Neuronal stem cell (in vitro differentiated cells): ENCODE measurements at places on chromosomes 16 and 17.

DNA sequence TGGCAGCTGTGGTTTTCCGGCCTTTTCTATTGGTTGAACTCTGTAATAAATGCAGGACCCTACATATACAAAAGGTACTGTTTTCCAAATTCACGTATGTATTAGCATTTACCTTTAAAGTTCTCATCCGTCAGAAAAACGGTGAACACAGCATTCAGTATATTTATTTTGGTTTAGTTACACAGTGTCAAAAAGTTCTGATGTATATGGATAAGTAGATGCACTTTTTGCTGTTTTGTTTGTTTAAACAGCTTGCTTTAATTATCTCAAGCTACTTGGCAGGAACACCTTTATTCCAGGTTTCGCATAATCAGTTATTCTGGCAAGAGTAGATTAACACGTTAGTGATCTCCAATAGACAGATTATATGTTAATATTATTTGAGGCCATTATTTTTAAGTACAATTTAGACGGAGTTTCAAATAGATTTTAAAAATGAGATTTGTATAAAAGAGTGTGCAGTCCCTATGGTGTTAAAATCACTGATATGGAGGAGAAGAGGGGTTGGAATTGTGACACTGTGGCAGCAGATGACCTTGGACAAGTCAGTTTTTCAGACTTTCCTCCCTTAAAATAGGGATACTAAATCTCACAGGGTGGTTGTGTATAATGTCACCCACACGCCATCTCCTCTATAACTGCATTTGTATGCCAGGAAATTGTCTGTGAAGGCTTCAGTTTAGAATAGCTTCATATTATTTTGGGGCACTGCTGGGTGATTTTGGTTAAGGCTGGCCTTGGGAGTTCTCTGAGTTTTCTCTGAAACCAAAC, 2.1 kb downstream of the HERPUD1 start:
- peaks cover 16% of the 10 kb centered on the region for H3K4me1 ChIP-seq
- H3K27ac ChIP-seq: no peak overlapping the region
- no peak for DNase-seq
- peak overlapping the region; percentile 83 for H3K4me3 ChIP-seq
- peaks cover 8% of the 10 kb centered on the region for H3K36me3 ChIP-seq

GRCh38 chr17:64661726-64661975, 456 bp downstream of the SMURF2 start:
- peak overlapping the region; percentile 88 for H3K4me3 ChIP-seq
- H3K4me1 ChIP-seq: peaks cover 10% of the 10 kb centered on the region
- H3K36me3 ChIP-seq: no peaks in the 10 kb centered on the region
- DNase-seq: no peak
- peak overlapping the region; percentile 87 for H3K27ac ChIP-seq

DNA sequence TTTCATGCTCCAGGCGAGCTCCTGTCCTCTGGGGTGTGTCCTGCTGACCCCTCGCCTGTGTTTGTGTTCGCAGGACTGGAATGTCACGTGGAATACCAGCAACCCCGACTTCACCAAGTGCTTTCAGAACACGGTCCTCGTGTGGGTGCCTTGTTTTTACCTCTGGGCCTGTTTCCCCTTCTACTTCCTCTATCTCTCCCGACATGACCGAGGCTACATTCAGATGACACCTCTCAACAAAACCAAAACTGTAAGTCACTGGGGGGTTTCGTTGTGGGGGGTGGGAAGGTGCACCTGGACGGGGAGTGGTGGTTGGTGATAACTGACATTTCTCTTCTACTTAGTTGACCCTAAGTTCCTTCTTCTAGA, 58.3 kb downstream of the ABCC1 start:
- H3K4me1 ChIP-seq: no peaks in the 10 kb centered on the region
- no peaks in the 10 kb centered on the region for H3K27me3 ChIP-seq
- no peak overlapping the region for H3K27ac ChIP-seq
- no peak for DNase-seq

- no peaks in the 10 kb centered on the region for H3K36me3 ChIP-seq
- no peaks in the 10 kb centered on the region for H3K27me3 ChIP-seq
- H3K4me1 ChIP-seq: no peaks in the 10 kb centered on the region
- H3K27ac ChIP-seq: no peak overlapping the region
- no peak for DNase-seq
- no peak overlapping the region for H3K4me3 ChIP-seq
Measured at GRCh38 chr16:29763326-29763725, 14.7 kb upstream of the ZG16 start.

GRCh38 chr17:20852990-20853370, 189.8 kb downstream of the USP22 start:
- no peaks in the 10 kb centered on the region for H3K36me3 ChIP-seq
- H3K4me3 ChIP-seq: peak overlapping the region; percentile 48
- peaks cover 6% of the 10 kb centered on the region for H3K4me1 ChIP-seq
- DNase-seq: peak; percentile 23
- peaks cover 25% of the 10 kb centered on the region for H3K27me3 ChIP-seq
- H3K27ac ChIP-seq: peak overlapping the region; percentile 63
